Ovary (tissue), 10 donors: ENCODE measurements at places on chromosomes 2 and 18. TPM values are rescaled to one million over a fixed set of nuclear protein-coding genes. Genes with fewer than 3 reads are reported as not detected.

DNA sequence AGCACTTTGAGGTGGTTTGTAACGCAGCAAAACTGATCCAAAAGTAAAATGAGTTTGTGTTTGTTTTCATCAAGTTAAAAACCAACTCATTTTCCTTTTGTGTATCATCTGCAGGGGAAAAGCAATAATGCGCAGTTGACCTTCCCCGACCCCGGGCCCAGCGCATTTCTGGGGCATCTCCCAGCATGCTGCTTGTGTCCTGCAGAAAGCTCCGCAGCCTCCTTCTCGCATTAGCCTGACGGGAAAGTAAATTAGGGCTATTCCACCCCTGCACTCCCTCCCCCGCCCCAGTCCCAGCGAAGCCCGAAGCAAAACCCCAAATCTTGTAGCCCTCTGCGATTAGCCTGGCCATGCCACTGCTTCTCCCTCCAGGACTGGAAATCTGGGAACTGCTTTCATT, 82.0 kb upstream of the PPM1B start:
- no peak for DNase-seq

GRCh38 chr18:10928011-10928771, 221.2 kb downstream of the PIEZO2 start:
- DNase-seq = no peak

- no peak for DNase-seq
Observed at GRCh38 chr2:153871231-153872221, at the start of gene GALNT13. GALNT13 (plus strand) TSS chr2:153871922.

Gene ZDBF2
- 27.0 TPM for total RNA-seq

Gene HPCAL1
- total RNA-seq = 23.4 TPM

- DNase-seq = peak; percentile 92
Observed at GRCh38 chr2:19989667-19990415, at the start of gene WDR35. WDR35 (minus strand) TSS chr2:19990105; CDS start chr2:19990015, 90 bp downstream.

Gene G6PC2
- total RNA-seq = not detected

DNA sequence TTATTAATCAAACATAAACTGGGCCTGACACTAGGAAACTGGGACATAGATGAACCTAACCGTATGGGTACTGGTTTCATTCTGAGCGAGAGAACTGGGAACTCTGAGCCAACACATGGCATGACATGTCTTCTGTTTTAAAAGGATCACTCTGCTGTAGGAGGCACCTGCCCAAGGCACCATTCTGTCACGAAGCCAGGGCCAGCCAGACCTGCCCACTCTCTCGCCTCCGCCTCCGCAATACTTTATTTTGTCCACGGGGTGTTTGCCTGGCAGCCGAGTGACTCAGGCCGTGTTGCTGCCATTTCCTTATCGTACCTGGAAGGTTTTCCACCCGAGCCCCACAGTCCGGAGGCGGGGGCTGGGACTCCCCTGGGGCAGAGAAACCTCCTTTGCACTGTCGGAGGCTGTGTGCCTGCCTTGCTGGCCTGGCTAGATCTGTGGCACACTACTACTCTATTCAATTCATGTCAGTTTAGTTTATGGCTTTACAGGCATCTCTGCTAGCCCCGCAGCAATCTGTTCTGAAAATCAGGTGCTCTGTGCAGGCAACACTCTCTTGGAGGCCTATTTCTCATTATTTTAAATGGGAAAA, 120.4 kb upstream of the ACKR3 start:
- DNase-seq = no peak

DNA sequence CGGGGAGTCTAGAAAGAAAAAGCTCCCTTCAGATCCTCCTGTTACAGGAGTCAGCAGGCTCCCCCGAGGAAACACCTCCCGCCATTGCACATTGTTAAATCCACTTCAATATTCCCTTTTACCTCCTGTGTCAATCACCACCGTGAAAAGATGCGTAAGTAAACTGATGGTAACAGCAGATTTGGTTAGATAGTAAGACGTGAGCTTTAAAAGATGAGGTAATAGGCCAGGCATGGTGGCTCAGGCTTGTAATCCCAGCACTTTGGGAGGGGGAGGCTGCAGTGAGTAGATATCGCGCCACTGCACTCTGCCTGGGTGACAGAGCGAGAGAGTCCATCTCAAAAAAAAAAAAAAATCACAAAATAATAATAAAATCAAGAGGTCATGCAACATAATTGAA, 15.2 kb upstream of the NCL start:
- DNase-seq = no peak

Gene CCDC102B
- 7.0 TPM for total RNA-seq

Gene MLPH
- total RNA-seq = 43.5 TPM

DNA sequence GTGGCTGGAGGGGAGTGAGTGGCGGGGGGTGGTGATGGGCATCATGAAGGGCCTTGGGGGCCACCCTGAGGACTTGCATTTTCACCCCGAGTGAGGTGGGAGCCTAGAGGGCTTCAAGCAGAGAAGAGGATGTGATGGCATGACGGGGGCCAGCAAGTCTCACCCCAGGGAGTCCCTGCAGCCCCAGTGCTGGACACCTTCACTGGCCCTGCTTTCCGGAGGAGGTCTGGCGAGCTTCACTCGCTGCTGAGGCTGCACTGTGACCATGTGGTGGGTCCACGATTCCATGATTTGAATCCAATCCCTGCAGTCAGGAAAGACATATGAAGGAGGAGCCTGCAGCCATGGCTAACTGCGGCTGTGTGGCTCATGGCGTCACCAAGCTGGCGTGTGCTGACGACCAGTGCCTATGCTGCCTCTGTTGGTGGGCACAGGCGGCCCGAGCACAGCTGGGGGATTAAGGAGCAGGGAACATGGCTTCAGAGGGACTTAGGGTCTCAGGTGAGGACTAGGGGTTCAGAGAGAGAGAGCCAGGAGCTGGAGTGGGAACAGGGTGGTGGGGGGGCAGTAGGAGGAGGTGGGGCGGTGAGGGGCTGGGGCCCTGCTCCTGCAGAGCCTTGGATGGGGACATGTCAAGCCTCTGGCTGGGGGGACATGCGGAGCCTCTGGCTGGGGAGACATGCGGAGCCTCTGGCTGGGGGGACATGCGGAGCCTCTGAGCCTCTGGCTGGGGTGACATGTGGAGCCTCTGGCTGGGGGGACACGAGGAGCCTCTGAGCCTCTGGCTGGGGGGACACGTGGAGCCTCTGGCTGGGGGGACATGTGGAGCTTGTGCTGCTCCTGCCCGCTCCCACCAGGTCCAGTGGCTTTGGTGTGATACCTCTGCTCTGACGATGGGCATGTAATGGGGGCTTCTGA, 3.6 kb downstream of the ZAP70 start:
- DNase-seq = no peak

DNA sequence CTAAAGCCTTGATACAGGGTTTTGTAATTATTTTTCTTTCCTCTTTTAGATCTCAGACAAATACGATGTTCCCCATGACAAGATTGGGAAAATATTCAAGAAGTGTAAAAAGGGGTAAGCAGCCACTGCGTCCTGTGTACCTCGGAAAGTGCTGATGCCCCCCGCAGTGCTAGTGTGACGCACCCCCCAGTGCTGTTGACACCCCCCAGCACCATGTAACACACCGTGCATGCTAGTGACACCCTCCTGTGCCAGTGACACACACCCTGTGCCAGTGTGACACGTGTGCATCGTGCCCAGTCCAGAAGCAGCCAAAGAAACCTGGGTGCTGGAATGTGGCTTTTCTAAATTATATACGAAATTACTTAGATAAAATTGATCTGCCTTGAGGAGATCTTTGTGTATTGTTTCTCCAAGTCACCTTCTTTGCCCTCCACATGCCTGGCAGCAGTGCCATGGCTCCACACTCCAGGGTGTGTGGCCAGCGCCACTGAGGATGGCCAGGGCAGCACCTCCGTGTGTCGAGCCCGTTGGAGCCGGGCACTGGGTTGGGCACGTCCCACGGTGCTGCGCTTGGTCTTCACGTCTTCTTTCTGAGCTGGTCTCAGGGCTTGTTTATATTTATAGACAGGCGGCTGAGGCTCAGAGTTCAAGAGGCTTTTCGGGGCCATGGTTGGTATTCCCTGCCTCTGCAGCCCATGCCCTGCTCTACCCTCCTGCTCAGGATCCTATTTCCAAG, 44.3 kb upstream of the KLF11 start:
- no peak for DNase-seq

DNA sequence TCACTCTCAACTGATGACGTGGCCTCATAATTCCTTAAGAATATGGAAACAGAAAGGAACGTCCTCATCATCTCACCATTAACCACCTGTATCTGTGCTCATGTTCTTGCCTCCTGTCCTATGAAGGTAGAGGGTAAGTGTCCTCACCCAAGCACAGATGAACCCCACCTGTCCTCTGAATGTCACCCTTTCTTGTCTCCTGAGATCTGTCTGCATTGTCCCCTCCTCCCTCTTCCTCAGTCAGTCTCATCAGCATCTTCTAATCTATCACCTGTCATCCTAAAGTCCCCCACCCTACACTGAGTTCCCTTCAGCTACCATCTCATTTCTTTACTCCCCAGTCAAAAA, 39.4 kb upstream of the LPIN2 start:
- DNase-seq = no peak

DNA sequence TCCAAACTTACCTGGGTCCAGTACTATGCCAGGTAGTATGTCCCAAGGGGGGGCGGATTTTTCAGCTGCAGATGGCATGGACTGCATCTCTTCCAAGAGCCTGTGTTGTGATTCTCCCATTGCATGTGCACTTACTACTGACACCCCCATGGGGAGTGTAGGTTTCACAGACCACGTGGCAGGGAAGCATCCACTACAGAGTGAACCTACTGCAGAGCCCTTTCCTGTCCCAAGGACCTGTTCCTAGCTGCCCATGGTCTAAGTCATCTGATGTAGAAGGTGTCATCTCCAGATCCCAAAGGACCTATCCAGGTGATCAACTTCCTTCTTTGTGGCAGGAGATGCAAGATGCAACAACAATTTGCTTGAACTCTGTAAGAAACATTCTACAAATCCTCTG, 9.9 kb upstream of the SULT1C3 start:
- no peak for DNase-seq

- no peak for DNase-seq
Observed at GRCh38 chr2:55771612-55772011, 78.0 kb upstream of the PNPT1 start.

DNA sequence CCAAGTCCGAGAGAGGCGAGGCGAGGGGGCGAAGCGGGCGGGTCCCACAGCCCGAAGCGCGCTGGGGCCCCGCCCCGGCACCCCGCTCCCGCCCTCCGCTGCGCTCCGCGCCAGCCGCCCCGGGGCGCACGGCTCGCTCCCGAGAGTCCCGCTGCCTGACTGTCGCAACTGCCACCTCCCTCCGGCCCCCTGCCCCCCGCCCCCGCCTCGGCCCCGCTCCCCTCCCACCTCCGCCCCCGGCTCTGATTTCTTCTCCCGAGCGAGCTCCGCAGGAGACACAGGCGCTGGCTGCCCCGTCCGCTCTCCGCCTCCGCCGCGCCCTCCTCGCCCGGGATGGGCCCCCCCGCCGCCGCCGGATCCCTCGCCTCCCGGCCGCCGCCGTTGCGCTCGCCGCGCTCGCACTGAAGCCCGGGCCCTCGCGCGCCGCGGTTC, at the start of gene WNT6:
WNT6 (plus strand) TSS at position 250 of the 432 bp plus-strand sequence. CDS start 233 bp downstream, outside the sequence.
- no peak for DNase-seq

DNA sequence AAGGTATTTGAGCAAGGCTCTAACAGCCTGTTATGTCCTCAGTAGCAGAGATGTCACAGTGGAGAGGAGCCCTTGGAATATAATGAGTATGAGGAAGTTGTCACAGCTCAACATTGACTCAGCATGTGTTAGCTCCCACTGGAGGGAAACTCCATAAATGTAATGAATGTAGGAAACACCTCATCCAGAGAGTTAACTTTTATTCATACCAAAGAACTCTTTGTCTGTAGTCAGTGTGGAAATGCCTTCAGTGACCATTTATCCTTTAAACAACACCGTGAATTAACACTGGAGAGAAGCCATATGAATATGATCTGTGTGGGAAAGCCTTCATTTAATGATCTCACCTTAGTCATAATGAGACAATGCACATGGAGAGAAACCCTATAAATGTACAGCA, 59.7 kb downstream of the CYP1B1 start:
- DNase-seq = no peak

DNA sequence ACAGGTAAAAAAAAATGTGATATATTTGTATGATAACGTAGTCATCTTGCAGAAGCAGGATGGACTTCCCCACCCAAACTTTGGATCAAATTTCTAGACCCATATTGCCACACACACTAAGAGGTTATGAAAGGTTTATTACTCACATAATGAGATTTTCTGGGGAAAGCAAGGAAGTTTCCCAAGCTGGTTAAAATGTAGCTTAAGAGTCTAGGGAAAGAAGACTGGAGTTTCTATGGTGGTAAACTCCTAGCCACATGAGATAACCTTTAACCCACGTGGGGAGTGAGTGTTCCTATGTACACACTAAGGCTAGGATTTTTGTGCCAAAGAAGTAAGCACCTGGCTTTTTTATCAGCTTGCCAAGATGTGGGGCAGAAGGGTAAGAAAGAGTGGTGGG, 335.7 kb upstream of the UBE2E3 start:
- no peak for DNase-seq

GRCh38 chr2:237669628-237670392, 42.4 kb downstream of the LRRFIP1 start:
- peak; percentile 83 for DNase-seq

- no peak for DNase-seq
Observed at GRCh38 chr2:1224901-1225300, 188.4 kb upstream of the TPO start.

GRCh38 chr2:16764487-16764886, 98.9 kb upstream of the CYRIA start:
- no peak for DNase-seq

DNA sequence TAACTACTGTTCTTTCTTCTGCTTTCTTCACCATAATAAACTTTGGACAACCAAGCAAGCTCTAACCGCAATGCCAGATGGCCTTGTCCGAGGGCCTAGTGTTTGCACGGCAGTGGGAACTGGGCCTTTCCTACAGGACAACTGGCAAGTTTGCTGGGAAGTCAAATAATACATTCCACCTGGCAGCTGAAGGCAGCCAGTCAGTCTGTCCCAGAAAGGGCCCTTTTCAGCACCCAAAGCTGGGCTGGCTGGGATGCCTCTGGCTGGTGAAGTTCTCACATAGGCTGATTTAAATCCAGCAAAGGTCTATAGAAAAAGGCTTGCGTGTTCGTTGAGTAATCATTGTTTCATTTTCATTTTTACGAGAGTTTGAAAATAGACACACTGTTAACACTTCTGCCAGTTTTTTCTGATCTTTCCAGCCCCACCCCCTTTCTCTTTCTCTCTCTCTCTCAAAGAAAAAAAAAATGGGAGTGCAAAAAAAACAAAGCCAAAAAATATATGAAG, 110.0 kb upstream of the EPAS1 start:
- peak; percentile 63 for DNase-seq

Gene SERPINB3
- not detected for total RNA-seq

Gene NEU2
- not detected for total RNA-seq

Gene AGXT
- total RNA-seq = not detected

Gene ANKRD12
- 87.8 TPM for total RNA-seq

DNA sequence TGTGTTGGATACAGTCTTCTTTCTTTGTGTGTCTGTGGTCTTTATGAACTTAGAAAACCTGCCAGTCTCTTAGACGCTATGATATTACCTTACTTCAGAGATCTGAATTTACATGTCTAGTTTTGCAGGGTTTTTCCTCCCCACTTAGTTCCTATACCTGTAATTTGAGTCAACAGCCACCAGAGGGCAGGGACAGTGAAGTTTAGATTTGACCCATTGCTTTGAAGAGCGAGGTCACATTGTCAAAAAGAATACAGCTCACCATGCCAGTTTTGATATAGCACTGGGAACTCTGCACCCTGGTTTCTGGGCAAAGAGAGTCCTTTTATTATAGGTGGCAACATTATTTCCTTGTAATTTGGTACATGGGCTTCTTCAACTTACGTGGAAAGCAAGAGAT, 102.3 kb downstream of the MAPK4 start:
- DNase-seq = no peak

- no peak for DNase-seq
Observed at GRCh38 chr2:224039770-224040440, 819 bp upstream of the SERPINE2 start.
